ENCODE measurements at places on chromosomes 7 and 10. TPM values are rescaled to one million over a fixed set of nuclear protein-coding genes. Genes with fewer than 3 reads are reported as not detected.

DNA sequence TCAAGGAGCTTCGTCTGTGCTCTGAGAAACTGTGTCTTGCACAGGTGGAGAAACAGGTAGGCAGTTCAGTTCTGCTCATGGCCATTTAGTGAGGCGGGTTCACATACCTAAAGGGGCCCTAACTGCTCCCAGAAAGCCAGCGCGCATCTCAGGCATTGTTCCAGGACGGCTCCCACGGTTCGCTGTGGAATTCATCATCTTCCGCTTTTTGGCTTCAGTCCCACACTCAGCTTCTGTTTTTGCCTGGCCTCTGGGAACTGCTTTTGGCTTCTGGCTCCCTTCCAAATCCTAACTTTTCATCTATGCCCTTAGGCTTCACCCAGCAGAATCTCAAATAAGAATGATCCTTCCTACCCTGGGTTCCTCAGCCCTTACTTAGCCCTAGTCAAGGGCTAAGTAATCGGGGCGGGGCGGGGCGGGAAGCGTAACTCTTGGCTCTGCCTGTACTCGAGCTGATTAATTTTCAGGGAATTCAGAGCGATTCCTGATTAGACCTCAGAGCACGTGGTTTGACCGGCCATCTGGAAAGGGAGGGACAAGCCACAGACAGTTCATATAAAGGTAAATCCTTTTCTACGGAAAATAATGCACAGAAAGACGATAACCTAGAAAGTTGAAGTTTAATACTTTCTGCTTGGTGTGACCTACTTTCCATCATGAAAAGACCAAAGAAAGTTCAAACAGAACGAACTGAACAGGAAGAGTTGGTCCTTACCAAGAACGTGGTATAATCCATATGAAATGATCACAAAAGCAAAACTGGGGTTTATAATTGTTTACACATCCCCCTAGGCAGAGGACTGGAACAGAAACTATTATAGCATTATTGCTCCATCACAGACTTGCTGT lies 105.7 kb downstream of the ST8SIA6 start:
- H3K27ac ChIP-seq: no peak overlapping the region
- no peaks in the 10 kb centered on the region for H3K4me1 ChIP-seq
- DNase-seq: no peak
- H3K36me3 ChIP-seq: no peaks in the 10 kb centered on the region

DNA sequence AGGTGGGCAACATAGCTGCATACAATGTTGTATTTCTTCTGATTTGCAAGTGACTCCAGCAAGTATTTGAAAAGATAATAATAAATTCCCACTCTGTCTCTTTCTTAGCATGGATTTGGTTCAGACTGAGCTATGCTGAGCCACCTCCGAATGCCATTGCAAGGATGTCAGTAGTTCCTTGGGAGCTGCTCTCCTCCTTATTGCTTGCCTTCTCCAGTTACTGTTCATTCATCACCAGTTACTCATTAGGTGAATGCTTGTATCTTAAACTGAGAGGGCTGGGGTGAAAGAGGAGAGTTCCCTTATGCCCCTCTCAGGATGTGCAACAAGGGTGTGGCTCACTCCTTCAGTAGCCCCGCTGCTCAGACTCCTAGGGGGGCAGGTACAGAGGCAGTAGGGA lies 78.4 kb upstream of the PRKAR2B start:
- H3K27ac ChIP-seq: no peak overlapping the region

GRCh38 chr7:5429857-5430611 lies 6.4 kb upstream of the TNRC18 start:
- H3K4me1 ChIP-seq: peaks cover 48% of the 10 kb centered on the region
- no peak overlapping the region for H3K27ac ChIP-seq
- H3K36me3 ChIP-seq: no peaks in the 10 kb centered on the region
- DNase-seq: peak; percentile 35

DNA sequence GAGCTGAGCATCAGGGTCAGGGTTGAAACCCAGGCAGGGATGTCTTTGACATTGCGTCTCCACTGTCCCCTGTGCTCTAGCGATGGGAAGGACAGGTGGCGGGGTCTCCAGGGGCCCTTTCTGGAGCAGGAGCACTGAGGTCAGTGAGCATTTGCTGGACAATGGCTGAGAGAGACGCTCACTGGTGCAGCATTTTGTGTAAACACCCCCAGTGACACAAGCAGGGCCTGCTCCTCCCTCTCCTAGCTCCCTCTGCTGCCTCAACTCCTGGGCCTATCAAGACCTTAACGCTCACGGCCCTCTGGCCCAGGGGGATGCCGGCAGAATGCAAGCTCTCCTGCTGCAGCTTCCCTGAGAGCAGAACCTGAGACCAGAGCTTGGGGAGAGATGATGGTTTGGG lies 17.4 kb upstream of the INMT start:
- no peaks in the 10 kb centered on the region for H3K27me3 ChIP-seq
- peaks cover 47% of the 10 kb centered on the region for H3K4me1 ChIP-seq
- no peak overlapping the region for H3K4me3 ChIP-seq
- no peaks in the 10 kb centered on the region for H3K36me3 ChIP-seq
- no peak overlapping the region for H3K27ac ChIP-seq
- DNase-seq: no peak

GRCh38 chr7:137656850-137657232 lies 189.9 kb downstream of the DGKI start:
- no peak overlapping the region for H3K4me3 ChIP-seq
- no peak overlapping the region for H3K27ac ChIP-seq
- no peaks in the 10 kb centered on the region for H3K36me3 ChIP-seq
- no peaks in the 10 kb centered on the region for H3K4me1 ChIP-seq

GRCh38 chr7:15643000-15643705 lies 43.3 kb downstream of the MEOX2 start:
- H3K27ac ChIP-seq: no peak overlapping the region
- H3K4me3 ChIP-seq: no peak overlapping the region
- H3K36me3 ChIP-seq: no peaks in the 10 kb centered on the region
- no peaks in the 10 kb centered on the region for H3K27me3 ChIP-seq
- DNase-seq: no peak

DNA sequence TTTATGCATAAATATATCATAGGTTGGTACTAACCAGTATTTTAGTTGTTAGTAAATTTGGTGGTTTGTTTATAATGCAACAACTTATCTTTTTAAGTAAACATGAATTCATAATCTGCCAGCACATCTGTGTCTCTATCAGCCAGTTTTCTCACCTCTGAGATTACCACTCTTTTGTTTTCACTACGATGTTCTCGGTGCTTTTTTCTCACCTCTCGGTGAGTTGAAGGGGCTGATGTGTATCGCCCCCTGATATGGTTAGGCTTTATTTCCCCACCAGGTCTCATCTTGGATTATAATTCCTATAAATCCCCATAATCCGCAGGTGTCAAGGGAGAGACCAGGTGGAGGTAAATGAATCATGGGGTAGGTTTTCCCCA lies 114.1 kb downstream of the CAMK1D start:
- H3K36me3 ChIP-seq: no peaks in the 10 kb centered on the region
- no peaks in the 10 kb centered on the region for H3K27me3 ChIP-seq
- H3K27ac ChIP-seq: no peak overlapping the region
- no peak overlapping the region for H3K4me3 ChIP-seq

- DNase-seq: peak; percentile 67
- no peak overlapping the region for H3K27ac ChIP-seq
- H3K36me3 ChIP-seq: no peaks in the 10 kb centered on the region
- no peaks in the 10 kb centered on the region for H3K27me3 ChIP-seq
Observed at GRCh38 chr7:64463636-64464375, 99.1 kb downstream of the ZNF680 start.

GRCh38 chr7:68432585-68432984 lies 1165.7 kb upstream of the AUTS2 start:
- H3K4me3 ChIP-seq: no peak overlapping the region
- H3K36me3 ChIP-seq: no peaks in the 10 kb centered on the region
- no peaks in the 10 kb centered on the region for H3K4me1 ChIP-seq

- H3K36me3 ChIP-seq: no peaks in the 10 kb centered on the region
- H3K27ac ChIP-seq: no peak overlapping the region
- H3K4me1 ChIP-seq: peaks cover 3% of the 10 kb centered on the region
- DNase-seq: no peak
Observed at GRCh38 chr7:43482679-43483252, 100.1 kb upstream of the STK17A start.

DNA sequence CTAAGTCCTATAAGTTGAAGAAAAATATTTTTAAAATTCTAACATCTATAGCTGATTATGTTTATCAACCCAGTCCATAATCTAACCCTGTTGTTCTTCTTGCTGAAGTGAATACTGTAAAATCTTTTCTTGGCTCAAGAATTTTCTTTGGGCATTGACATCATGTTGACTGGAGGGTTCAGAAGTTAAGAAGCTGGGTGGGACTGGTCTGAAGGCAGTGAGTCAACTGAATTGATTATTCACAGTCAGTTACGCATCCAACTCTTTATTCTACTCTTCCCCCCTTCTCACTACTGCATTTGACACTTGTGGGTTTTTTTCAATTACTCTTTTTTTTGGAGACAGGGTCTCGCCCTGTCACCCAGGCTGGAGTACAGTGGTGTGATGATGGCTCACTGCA lies 31.0 kb downstream of the DENND2A start:
- H3K27ac ChIP-seq: no peak overlapping the region
- no peaks in the 10 kb centered on the region for H3K36me3 ChIP-seq
- H3K4me1 ChIP-seq: no peaks in the 10 kb centered on the region
- no peak for DNase-seq

Gene IDI2
- not detected for polyA plus RNA-seq

Gene MAT1A
- not detected for polyA plus RNA-seq

Gene CHN2
- polyA plus RNA-seq: 1.8 TPM

Gene CCDC7
- polyA plus RNA-seq: 13.3 TPM
